Naive thymus-derived CD8-positive, alpha-beta T cell (primary cell): ENCODE measurements at places on chromosomes 2 and 18. TPM values are rescaled to one million over a fixed set of nuclear protein-coding genes. Genes with fewer than 3 reads are reported as not detected.
A peak's percentile ranks its signal among the peaks of the same experiment; 100 is the strongest.

DNA sequence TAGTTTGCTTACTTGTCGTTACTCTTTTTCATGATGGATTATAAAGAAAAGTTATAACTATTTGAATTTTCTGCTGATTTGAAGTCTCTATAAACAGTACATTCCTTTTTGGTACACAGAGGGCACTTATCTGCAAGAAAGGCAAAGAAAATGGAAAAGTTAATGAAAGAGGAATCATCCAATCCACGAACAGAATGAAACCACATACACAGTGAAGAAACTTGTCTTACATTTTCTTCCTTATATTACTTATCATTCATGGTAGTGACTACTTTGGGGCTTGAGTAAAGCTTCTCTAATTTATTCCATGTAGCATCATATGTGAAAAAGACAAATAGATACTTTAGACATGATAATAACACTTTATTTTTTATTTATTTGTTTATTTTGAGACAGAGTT is 14.8 kb upstream of the ACTR3 start:
- no peaks in the 10 kb centered on the region for H3K27me3 ChIP-seq
- no peaks in the 10 kb centered on the region for H3K36me3 ChIP-seq
- no peak for DNase-seq
- no peak overlapping the region for H3K4me3 ChIP-seq
- H3K27ac ChIP-seq, result peak overlapping the region; percentile 63
- H3K4me1 ChIP-seq, result peaks cover 46% of the 10 kb centered on the region

Gene LYPD1
- polyA plus RNA-seq, result not detected

Gene TUBA3E
- polyA plus RNA-seq, result not detected

Gene RAPH1
- polyA plus RNA-seq, result 0.31 TPM

GRCh38 chr2:63408530-63408929 is 179.7 kb downstream of the WDPCP start:
- no peak overlapping the region for H3K27ac ChIP-seq
- DNase-seq, result no peak
- H3K36me3 ChIP-seq, result peaks cover 12% of the 10 kb centered on the region

DNA sequence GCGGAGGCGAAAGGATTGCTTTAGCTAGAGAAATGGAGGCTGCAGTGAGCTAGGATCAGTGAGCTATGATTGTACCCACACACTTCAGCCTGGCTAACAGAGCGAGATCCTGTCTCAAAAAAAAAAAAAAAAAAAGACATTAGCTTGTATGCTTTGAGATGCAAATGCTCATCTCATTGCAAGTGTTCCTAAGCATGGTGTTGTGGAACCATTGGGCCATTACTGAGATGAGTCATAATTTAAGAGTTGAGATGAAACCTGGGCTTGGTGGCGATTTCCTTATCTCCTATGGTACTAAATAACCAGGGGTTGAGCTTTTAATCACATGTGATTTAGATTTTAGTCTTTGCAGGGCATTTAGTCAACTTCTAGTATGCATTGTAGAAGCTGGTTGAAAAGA is 2.2 kb downstream of the PLEKHA3 start:
- no peak overlapping the region for H3K27ac ChIP-seq
- no peak for DNase-seq
- peak overlapping the region; percentile 85 for H3K4me3 ChIP-seq

GRCh38 chr2:60549928-60550177 is 3.6 kb downstream of the BCL11A start:
- peak overlapping the region; percentile 70 for H3K27ac ChIP-seq
- no peaks in the 10 kb centered on the region for H3K36me3 ChIP-seq
- DNase-seq, result no peak
- H3K27me3 ChIP-seq, result peaks cover 34% of the 10 kb centered on the region
- peaks cover 29% of the 10 kb centered on the region for H3K4me1 ChIP-seq

Gene KLHL14
- polyA plus RNA-seq, result not detected

Gene SLC19A3
- not detected for polyA plus RNA-seq

GRCh38 chr2:6966446-6966940 is 49.3 kb downstream of the RNF144A start:
- H3K4me3 ChIP-seq, result no peak overlapping the region
- H3K27ac ChIP-seq, result no peak overlapping the region
- DNase-seq, result no peak
- H3K27me3 ChIP-seq, result no peaks in the 10 kb centered on the region

DNA sequence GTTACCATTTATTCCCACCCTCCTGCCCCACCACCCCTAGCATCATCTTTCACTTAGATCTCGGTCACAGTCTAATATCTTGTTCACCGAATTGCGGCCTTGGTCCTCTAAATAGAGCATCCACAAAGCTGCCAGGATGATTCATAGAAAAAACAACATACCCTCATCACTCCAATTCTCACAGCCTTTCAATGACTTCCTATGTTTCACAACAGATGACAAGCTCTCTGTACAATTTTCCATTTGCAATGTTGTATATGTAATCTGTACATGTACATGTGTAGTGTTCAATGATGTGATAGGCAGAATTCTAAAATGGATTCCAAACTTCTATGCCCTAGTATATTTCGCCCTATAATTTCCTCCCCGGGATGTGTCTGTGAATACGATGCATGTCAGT is 675.6 kb upstream of the CELF4 start:
- H3K4me1 ChIP-seq, result no peaks in the 10 kb centered on the region
- no peaks in the 10 kb centered on the region for H3K27me3 ChIP-seq
- no peaks in the 10 kb centered on the region for H3K36me3 ChIP-seq
- no peak overlapping the region for H3K4me3 ChIP-seq
- no peak for DNase-seq
- no peak overlapping the region for H3K27ac ChIP-seq

Gene ANKRD29
- not detected for polyA plus RNA-seq

DNA sequence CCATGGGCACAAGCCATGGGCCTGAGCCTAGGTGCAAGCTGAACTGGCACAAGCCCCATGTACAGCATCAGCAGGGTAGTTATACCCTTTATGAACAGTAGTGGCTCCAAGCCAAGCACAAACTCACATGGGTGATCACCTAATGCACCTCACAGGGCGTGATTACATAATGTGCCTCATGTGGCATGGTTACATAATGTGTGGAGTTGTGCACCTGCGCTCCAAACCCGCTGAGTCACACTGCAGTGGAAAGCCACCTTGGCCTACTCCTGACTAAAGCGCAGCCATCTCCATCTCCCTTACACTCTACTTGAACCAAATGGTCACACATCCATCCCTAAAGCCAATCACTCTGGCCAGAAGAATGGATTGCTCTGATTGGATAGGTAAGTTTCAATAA is 279.7 kb downstream of the MBD2 start:
- DNase-seq, result peak; percentile 1
- H3K4me3 ChIP-seq, result no peak overlapping the region
- H3K27ac ChIP-seq, result no peak overlapping the region

DNA sequence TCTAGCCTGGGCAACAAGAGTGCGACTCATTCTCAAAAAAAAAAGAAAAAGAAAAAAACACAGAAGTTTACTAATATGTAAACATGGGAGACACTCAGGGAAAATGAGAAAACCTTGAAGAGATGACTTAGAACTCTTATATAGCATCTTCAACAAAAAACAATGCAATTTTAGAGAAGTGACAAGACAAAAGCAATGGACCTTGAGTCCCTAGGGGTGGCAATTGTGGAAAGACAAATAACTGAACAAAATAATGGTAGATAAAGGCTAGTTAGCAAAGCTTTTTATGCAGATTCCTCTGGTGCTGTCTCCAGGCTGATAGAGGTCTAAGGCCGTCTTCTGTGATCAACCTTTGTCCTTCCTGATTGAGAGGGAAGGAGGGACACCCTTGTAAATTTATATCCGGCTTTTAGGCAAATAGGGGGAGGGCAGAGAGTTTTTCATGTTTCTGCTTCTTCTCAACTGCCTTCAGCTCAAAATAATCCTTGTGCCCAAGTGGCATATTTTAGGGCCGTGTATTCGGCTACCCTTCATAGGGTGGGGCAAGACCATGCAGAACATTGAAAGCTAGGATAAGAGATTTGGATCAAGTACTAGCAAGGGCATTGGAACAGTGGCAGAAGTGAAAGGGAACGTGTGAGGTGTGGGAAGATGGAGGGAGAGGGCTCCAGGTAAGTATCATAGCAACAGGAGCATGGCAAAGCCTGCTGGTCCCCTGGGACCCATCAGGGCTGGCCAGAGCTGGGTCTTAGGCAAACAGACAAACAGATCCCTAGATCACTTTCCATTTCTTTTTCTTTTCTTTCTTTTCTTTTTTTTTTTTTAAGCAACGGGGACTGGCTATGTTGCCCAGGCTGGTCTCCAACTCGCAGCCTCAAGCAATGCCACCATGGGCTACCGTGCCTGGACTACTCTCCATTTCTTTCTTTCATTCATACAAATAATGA is 116.2 kb upstream of the STPG4 start:
- no peaks in the 10 kb centered on the region for H3K27me3 ChIP-seq
- no peak overlapping the region for H3K4me3 ChIP-seq
- H3K4me1 ChIP-seq, result no peaks in the 10 kb centered on the region
- H3K36me3 ChIP-seq, result no peaks in the 10 kb centered on the region
- DNase-seq, result no peak

DNA sequence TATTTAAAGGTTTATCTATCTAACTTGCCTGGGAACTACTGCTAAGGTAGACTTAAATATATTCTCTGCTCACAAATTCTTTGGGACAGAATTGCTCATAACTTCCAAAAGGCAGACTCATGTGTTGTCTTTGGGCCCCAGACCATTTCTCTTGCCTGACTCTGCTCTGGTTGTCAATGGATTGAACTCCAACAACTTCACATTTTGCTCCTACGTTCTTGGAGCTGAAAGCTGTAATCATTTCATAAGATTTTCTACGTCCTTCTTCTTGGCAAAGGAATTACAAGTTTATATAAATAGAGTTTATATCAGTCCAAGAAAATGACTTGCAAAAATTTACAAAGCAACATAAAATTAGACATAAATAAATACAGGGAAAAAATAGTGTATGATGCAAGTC is 32.9 kb upstream of the PPM1B start:
- H3K27me3 ChIP-seq, result peaks cover 3% of the 10 kb centered on the region
- no peak overlapping the region for H3K4me3 ChIP-seq
- H3K36me3 ChIP-seq, result peaks cover 17% of the 10 kb centered on the region

GRCh38 chr2:226795281-226796011 is 4.2 kb downstream of the IRS1 start:
- H3K36me3 ChIP-seq, result no peaks in the 10 kb centered on the region
- peaks cover 61% of the 10 kb centered on the region for H3K4me1 ChIP-seq
- no peak for DNase-seq

DNA sequence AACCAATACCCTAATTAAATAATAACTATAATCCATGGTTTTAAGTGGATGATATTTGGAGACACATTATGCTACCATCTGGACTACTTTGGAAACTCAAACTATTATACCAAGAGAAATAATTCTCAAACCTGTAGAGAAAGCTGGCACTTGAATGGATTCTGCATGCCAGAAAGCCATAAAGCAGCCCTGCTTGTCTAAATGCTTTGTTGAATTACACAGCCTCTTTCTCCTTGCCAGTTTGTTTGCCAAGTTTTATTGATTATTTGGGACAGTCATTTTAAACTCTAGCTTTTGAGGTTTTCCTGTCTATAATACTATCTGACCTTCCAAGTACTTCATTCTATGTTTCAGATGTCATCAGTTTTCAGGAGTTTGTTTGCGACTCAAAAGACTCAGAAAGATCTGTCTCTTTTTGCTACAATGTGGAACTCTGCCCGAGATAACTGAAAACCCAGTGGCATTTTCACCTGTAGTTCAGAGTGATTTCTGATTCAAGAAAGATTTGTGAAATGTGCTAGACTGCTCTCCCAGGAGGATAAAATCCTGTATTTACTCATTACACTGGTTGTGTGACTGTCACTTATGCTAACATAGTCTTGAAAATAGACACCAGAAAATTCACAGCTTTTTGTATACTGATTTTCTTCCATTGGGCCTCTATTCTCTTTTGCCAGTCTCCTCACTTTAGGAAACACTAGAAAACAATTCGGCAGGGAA is 29.2 kb upstream of the MBOAT2 start:
- H3K4me1 ChIP-seq, result peaks cover 8% of the 10 kb centered on the region
- DNase-seq, result no peak
- H3K4me3 ChIP-seq, result no peak overlapping the region
- peaks cover 10% of the 10 kb centered on the region for H3K27me3 ChIP-seq
- no peaks in the 10 kb centered on the region for H3K36me3 ChIP-seq
- H3K27ac ChIP-seq, result no peak overlapping the region

Gene CFC1
- polyA plus RNA-seq, result not detected

GRCh38 chr2:46954951-46955571 is 39.5 kb upstream of the MCFD2 start:
- DNase-seq, result no peak
- no peaks in the 10 kb centered on the region for H3K27me3 ChIP-seq
- no peak overlapping the region for H3K4me3 ChIP-seq
- peaks cover 21% of the 10 kb centered on the region for H3K4me1 ChIP-seq
- H3K27ac ChIP-seq, result peak overlapping the region; percentile 92
- H3K36me3 ChIP-seq, result peaks cover 87% of the 10 kb centered on the region

Gene CYTIP
- 140 TPM for polyA plus RNA-seq

GRCh38 chr2:240998995-240999791 is 775 bp downstream of the SNED1 start:
- peaks cover 50% of the 10 kb centered on the region for H3K4me1 ChIP-seq
- no peaks in the 10 kb centered on the region for H3K27me3 ChIP-seq
- peak overlapping the region; percentile 47 for H3K27ac ChIP-seq
- no peak for DNase-seq

Gene BMP10
- polyA plus RNA-seq, result not detected

Gene HOXD12
- not detected for polyA plus RNA-seq

GRCh38 chr2:11377928-11378545 is 33.6 kb upstream of the ROCK2 start:
- H3K4me1 ChIP-seq, result no peaks in the 10 kb centered on the region
- no peaks in the 10 kb centered on the region for H3K36me3 ChIP-seq
- no peaks in the 10 kb centered on the region for H3K27me3 ChIP-seq
- no peak overlapping the region for H3K27ac ChIP-seq
- DNase-seq, result no peak
- H3K4me3 ChIP-seq, result no peak overlapping the region

Gene TEX44
- polyA plus RNA-seq, result not detected

DNA sequence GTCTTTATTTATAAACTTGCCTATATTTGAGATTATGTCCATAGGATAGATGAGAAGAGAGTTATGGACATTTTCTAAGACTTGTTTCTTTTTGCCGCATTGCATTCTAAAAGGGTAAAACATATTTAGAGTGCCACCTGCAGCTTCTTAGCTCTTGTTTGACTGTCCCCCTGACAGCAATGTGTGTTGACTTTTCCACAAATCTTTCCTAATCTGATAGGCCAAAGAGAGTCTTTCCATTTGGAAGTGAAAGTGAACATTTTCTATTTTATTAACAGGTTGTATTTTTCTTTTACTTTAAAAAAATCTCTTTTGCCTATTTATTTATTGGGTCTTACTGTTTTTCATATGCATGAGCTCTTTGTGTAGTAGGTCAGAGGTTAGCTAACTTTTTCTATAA is 58.4 kb downstream of the FMNL2 start:
- peaks cover 5% of the 10 kb centered on the region for H3K27me3 ChIP-seq
- no peak overlapping the region for H3K27ac ChIP-seq
- no peaks in the 10 kb centered on the region for H3K36me3 ChIP-seq
- H3K4me1 ChIP-seq, result no peaks in the 10 kb centered on the region
- no peak overlapping the region for H3K4me3 ChIP-seq
- no peak for DNase-seq

DNA sequence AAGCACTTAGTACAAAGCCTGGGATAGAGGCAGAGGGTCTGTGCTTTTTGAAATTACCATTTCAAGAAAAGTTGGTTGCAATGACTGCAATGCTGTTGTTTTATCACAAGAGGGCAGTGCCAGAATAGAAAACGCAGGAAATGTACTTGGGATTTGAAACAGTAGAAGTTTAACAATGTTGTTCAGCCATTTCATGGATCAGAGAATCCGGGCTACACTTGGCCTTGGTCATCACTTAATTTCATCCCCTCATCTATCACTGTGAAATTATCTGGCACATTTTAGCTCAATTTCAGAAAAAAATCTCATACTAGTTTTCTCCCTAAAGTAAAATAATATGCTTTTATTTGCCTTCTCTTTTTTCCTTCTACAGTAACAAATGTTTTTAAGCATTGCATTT is 70.8 kb downstream of the RAPGEF4 start:
- DNase-seq, result peak; percentile 31
- H3K27ac ChIP-seq, result no peak overlapping the region
- no peaks in the 10 kb centered on the region for H3K36me3 ChIP-seq
- no peaks in the 10 kb centered on the region for H3K27me3 ChIP-seq
- H3K4me1 ChIP-seq, result peaks cover 3% of the 10 kb centered on the region
